ENCODE measurements at places on chromosomes 16 and 17.
A peak's percentile ranks its signal among the peaks of the same experiment; 100 is the strongest.

DNA sequence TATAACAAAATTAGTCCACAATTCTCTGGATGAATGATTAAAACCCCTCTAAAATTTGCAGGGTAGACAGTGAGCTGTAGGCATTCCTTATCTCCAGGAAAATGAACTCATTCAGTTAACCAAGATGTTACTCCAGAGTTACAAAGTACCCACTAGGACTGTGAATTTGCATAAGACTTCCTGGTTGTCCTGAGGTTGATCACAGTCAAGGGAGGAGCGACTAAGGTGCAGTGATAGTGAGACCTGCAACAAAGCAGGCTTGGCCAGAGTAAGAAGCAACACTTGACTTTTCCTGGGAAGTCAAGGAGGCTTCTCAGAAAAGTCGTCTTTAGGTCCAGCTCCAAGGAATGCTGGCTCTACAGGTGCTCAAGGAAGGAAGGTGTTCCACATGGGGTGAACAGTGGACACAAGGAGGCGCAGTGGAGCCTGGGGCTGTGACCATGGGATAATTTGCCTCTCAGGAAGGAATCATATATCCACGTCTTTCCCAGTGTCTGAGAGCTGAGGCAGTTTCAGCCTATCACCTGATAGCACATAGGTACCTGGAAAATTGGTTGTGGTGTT, 821.1 kb upstream of the EEF2KMT start:
- DNase-seq: no peak

DNA sequence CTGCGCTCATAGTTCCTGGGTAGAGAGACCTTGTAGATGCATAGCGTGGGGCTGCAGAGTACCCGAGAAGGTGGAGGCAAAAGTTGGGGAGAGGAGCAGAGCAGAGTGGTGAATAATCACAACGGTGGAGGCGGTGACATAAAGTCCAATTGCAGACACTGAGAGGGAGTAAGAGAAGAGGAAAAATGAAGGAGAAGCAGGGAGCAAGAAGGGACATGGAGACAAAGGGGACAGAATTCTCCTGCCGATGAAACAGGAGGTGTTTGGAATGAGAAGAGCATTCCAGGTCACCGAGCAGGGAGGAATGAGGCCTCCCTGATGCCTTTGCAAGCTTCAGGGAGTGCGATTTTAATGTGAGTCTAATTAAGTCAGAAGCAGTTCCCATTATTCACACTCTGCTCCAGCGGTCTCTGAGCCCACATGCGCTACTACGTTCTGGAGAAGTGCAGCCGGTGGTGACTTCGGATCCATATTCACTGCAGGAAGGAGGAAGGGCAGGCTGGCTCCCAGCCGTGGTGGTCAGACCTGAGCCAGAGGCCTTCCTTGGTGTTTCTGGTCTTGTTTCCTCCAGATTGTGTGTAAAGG, 108.0 kb upstream of the DNAH9 start:
- no peak for DNase-seq

GRCh38 chr17:17763136-17763535, 73.7 kb downstream of the SREBF1 start:
- DNase-seq: no peak

DNA sequence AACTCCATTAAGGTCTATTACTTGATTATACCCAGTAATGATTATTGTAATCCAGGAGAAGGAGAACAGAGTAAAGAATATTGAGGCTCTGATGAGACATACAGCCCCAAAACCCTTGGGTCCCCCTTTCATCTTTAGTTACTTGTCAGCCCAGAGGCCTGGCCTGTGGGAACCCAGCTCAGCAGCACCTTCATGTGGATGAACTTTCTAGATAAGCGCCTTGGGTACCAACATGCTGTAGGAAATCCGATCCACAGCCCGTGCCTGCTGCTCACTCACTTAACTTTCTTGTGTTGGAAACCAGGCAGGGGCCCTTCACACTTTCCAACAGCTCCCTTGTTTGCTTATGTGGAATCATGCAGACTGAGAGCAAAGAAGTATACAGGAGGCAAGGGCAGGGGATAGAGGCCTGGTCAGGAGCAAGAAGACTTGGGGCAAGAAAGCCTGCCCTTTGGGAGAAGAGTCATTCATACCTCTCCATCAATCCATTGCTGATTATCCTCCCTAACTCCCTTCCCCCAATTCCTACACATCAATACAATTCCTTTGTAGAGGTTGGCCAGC, 64.0 kb upstream of the SOX9 start:
- no peak for DNase-seq

- DNase-seq: no peak
Measured at GRCh38 chr16:20916942-20917341, 16.4 kb downstream of the LYRM1 start.

DNA sequence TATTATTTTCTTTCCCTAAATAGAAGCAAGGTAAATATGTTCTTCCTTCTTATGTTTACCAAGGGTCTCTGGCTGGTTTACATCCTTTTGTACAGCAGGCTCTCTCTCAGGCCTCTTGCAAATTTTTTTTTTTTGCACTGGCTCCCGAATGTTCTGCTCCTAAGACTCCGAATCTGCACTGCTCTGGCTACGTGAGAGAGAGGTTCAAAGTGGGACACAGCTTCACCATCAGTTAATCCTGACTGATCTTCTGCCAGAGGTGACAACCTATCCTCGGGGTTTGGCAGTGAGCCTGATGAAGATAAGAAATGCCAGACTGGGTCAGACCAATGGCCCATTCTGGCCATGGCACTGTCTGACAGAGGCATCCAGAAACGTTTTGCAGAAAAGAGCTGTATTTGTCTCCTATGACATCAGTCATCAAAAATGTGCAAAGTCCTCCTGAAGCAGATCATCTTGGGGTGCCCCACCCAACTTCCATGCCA, 136.9 kb downstream of the GRIN2A start:
- no peak for DNase-seq

DNA sequence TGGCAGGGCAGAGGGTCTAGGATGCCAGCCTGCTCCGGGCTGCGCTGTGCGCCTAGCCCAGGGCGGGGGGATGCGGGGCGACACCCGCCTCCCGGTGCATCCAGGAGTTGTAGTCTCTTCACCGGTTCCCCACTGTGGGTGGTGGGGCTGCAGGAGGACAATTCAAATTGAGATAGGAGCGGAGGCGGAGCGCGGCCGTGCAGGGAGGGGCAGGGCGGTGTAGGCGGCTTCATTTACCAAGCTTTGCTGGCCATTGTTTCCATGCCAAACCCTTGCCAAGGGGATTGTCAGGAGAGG, 2047.4 kb downstream of the TP53TG3F start:
- no peak for DNase-seq

- no peak for DNase-seq
Measured at GRCh38 chr17:52160136-52160567, 1.6 kb upstream of the CA10 start.

GRCh38 chr16:12356632-12357340, 380.3 kb downstream of the SNX29 start:
- DNase-seq: no peak

DNA sequence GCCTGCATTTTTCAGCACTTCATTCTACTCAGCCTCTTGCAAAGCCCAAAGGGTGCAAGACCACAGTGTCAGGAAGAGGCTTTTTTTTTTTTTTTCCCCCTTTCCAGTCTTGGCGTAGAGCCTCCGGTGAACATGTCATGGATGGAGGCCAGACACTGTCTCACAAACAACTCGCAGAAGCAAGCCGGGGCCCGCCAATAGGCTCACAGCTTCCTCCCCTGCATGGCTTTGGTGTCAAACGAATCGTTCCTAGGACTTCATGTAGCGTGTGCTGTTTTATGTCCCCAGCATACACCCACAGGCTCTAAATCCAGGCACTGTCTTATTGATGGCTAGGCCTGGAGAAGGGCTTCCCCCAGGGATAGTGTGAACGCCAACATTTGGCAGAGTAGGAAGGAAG, 457.7 kb upstream of the MAF start:
- DNase-seq: peak; percentile 69

DNA sequence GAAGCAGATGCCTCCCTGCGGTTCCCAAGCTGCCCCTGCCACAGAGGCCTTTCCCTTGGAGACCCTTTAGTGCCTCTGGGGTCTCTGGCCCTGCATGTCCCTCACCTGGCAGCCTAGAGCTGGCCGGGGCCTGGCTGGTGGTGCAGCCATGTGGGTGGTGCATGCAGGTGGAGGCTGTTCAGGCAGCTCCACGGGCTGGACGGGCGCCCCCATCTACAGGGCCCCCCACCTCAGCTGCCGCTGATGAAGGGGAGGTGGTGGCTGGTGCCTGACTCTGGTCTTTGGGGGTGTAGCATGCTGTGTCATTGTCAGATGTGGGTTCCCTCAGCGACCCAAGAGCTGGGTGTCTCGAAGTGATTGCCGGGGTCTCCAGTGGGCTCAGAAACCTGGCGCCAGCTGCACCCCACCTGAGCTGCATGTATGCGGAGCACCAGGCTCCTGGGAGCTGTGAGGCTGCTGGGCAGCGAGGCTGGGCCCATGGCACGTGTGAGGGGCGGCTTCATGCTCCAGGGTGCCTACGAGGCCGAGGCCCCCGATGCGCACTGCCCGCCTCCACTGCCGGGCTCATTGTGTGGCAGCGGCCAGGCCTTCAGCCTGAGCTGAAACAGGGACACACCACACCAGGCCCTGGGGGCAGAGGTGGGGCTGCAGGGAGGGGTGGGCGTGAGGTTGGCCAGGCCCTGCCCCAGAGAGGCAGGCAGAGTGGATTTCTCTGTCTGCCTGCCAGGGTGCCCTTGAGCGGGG, 57.0 kb downstream of the BAIAP2 start:
- no peak for DNase-seq

DNA sequence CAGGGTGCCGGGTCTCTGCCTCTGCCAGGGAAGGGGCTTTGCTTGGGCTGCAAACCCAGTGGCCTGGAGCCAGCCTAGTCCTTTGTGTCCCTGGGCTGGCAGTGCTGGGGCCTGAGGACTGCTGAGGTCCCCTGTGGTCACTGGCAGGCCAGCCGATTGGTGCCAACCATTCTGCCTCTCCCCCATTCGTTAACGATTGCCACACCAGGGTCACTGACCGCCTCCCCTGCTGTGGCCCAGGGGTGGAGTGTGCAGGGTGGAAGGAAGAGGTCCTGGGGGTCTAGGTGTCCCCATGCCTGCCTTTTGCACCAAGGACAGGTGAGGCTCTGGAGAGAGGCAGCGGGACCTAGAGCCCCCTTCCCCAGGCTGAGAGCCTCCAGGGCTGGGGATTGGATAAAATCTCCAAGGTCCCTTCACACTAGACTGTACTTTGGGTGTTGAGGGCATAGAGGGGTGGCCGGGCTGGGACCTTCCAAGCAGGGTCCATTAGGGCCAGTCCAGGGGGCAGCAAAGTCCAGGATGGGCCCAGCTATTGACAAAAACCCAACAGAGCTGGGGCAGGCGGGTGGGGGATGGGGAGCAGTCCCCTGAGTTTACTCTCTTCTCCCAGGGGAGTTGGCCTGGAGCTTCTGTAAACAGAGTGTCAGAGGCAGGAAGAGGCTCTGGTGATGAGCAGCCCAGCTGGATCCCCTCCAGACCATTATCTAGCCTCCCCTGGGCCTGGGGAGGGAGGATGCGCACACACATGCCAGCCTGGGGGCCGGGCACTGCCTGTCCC, 1.1 kb downstream of the VASN start:
- peak; percentile 68 for DNase-seq

DNA sequence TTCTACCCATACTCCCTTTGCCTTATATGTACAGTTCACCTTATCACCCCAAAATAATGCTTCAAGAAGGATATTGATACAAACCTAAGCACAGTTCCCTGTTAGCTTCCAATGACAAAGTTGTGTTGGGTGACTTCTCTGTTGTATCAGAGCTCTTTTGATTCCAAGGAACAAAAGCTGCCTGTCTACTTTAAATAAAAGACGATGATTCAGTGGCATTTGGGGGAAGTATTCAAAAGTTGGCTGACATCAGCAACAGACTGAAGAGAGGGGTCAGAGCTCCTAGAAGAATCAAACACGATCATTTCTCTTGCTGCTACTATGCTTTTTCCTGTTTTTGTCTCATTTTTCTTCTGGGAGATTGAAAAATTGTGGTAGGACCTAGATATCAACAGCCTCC, 69.4 kb upstream of the CA10 start:
- no peak for DNase-seq

GRCh38 chr16:26050472-26050871, 358.7 kb downstream of the HS3ST4 start:
- DNase-seq: no peak

GRCh38 chr17:44903012-44903685, 3.9 kb upstream of the EFTUD2 start:
- DNase-seq: peak; percentile 48

- no peak for DNase-seq
Measured at GRCh38 chr16:853981-854807, 53.7 kb upstream of the GNG13 start.

DNA sequence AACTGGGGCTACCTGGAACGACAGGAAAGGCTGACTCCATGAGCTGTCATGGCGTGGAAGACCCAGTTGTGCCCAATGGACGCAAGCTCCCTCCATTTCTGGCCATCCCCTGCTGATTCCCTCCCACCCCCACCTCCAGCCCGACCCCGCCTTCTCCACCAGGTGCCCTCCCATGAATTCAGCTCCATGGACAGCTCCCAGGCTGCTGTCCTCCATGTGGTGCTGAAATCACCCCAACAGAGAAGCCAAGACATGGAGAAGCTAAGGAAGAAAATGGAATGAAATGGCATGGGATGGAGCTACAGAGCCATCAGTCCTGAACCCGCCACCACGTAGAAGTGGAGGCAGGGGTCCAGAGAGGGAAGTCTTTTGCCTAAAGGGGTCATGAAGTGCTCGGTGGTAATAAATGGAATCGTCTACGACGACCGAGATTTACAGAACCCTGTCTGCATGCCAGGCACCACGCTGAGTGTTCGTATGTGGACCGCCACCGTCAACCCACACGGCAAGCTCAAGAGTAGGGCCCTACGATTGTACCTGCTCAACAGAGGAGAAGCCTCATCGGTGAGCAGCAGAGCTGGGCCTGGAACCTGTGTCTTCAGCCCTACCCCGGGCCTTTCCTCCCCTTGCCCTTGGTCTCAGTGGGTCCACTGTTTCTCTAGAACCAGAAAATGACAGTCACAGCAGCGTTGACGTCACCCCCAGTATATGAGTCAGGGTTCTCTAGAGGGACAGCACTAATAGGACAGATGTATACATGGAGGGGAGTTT, 9.3 kb upstream of the ZC3H18 start:
- no peak for DNase-seq

DNA sequence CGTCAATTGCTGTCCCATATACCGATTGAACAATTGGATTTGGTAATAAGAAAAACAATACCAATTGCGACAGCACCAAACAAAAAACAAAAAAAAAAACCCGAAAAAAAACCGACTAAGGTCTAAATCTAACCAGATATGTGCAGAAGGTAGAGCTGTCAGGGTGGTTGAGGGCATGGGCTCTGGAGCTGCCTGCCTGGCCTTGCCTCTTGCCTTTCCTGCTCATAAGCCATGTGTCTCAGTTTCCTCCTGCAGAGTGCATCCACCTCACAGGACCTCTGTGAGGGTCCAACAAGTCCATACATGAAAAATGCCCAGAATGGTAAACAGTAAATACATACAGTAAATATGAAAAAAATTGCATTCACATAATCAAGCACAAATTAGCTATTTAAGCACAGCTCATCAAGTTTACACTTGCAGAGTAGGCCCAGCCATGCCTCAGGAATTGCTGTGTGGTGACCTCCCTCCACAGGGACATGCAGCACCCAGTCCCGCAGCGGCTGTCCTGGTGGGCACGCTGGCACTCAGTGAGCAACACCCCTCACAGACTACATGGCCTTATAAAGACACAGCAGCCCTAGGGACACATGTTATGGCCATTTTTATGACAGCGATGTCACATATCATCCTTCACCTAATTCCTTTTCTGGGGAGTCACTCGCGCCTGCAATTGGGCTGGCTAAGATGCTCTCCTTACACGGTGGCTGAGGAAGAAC, 17.9 kb downstream of the TBC1D28 start:
- DNase-seq: no peak
